ENCODE measurements at places on chromosomes 6 and 20. TPM values are rescaled to one million over a fixed set of nuclear protein-coding genes. Genes with fewer than 3 reads are reported as not detected.

DNA sequence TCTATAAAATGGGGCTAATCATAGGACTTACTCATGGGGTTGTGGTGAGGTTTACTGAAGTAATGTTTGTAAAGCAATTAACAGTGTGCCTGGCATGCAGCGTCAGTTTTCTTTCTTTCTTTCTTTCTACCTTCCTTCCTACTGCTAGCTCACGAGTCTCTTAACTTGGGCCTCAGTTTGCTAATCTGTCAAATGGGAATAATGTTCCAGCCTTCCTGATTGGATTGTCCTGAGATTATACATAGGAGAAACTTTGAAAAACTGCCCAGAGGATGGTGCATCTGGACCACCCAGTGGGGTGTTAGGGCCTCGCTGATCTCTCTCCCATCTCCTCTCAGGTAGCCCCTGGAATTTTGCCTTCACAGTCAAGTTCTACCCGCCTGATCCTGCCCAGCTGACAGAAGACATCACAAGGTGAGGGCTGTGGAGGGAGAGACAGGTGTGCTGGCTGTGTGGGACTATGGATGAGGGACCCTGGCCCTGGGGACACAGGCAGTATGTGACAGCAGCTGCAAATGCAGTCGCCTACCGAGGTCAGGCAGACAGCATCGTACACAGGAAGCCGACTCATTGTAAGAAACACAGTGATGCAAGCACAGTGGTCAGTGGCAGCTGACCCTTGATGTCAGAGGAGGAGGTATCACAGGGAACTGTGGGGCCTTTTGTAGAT is 27.5 kb downstream of the EPB41L1 start:
- no peak for DNase-seq

- no peak for DNase-seq
These were observed 58.3 kb downstream of the RIN2 start for GRCh38 chr20:19816386-19816785.

GRCh38 chr6:148500402-148500801 is 157.8 kb downstream of the SASH1 start:
- no peak for DNase-seq

Gene NSFL1C
- 84.1 TPM for total RNA-seq

Gene MAP3K7
- total RNA-seq = 20.8 TPM

Gene TOX2
- total RNA-seq = 2.9 TPM

Gene NOX3
- total RNA-seq = not detected

Gene OPN5
- total RNA-seq = not detected
